Activated T-helper 1 cell treated with anti-CD3 and anti-CD28 coated beads, Interleukin-12 subunit alpha, Interleukin-12 subunit beta, Interleukin-2, Interleukin-4 antibody, amounts not matched to agents 30 ng/mL and 10 ng/mL and 1 ng/mL, durations not matched to agents 14 hours and 24 hours and 36 hours (primary cell): ENCODE measurements at places on chromosomes 6 and 20.
A peak's percentile ranks its signal among the peaks of the same experiment; 100 is the strongest.

DNA sequence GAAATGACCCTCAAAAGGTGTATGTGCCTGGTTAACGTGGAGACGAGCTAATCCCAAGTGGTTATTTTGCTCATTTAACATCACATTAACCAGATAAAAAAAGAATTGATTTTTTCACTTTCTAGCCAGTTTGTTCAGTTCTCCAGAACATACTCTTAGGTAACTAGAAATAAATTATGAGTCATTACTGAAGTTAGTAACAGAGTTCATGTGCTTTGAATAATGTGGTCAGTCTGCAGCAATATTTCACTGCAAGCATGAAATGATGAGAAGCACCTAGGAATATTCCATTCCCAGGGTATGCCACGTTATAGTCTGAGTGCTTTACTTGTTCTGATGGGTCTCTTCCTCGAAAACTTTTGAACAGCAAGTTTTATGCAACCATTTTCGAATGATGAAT lies 138.3 kb upstream of the INSM1 start:
- H3K27me3 ChIP-seq = peaks cover 17% of the 10 kb centered on the region
- no peaks in the 10 kb centered on the region for H3K4me1 ChIP-seq
- no peaks in the 10 kb centered on the region for H3K36me3 ChIP-seq
- no peak overlapping the region for H3K4me3 ChIP-seq

DNA sequence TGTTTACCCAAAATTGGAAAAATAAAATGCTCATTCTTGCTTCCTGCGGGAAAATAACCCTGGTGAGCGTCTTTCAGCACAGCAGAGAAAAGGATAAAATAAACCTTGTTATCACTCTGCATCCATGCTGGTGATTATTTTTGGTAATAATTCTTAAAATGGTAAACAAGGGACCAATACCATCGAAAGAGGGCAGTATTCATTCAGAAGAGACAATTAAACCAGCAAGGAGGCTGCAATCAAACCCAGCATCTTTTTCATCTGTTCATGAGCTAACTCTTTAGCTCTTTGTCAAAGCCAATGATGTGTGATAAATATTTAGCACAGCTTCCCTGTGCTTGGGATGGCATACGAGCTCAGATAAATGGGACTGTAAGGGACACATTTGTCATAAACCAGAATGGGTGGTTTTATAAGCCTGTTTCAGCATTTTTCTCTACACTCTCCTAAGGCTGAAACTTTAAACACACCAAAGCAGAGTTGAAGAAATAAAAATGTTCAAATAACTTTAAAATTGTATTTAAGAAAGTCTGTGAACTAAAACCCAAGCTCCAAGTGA lies 34.4 kb downstream of the CDH26 start:
- DNase-seq = no peak
- peaks cover 5% of the 10 kb centered on the region for H3K4me1 ChIP-seq
- peaks cover 4% of the 10 kb centered on the region for H3K27me3 ChIP-seq
- H3K4me3 ChIP-seq = no peak overlapping the region
- H3K27ac ChIP-seq = no peak overlapping the region

GRCh38 chr6:107699254-107699653 lies 124.9 kb downstream of the SCML4 start:
- peaks cover under 1% of the 10 kb centered on the region for H3K4me1 ChIP-seq
- no peaks in the 10 kb centered on the region for H3K36me3 ChIP-seq

DNA sequence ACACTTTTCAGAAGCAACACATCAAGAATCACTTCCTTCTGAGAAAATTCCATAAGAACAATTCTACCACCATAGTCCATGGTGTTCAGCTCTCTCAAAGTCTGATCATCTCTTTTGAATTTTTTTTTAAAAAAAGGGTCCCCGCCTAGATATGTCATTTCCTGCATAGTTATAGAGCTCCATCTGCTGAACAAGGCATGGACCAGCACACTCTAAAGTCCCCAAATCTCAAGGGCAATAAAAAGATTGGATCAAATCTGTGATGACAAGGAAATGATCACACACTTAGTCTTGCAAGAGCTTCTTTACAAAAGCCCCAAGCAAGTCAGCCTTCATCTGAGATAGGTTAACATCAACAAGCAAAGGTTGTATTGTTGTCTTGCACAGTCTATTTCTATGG lies 100.7 kb upstream of the STMND1 start:
- no peak overlapping the region for H3K4me3 ChIP-seq
- no peaks in the 10 kb centered on the region for H3K4me1 ChIP-seq

GRCh38 chr6:41917528-41917927 lies 3.4 kb downstream of the MED20 start:
- H3K27ac ChIP-seq = peak overlapping the region; percentile 70
- DNase-seq = no peak
- H3K27me3 ChIP-seq = no peaks in the 10 kb centered on the region
- H3K4me1 ChIP-seq = peaks cover 40% of the 10 kb centered on the region
- H3K36me3 ChIP-seq = peaks cover 27% of the 10 kb centered on the region

GRCh38 chr6:20879526-20879925 lies 345.3 kb downstream of the CDKAL1 start:
- no peak overlapping the region for H3K27ac ChIP-seq
- H3K4me1 ChIP-seq = peaks cover 15% of the 10 kb centered on the region
- DNase-seq = no peak
- peaks cover 13% of the 10 kb centered on the region for H3K36me3 ChIP-seq
- H3K27me3 ChIP-seq = no peaks in the 10 kb centered on the region

- no peak overlapping the region for H3K27ac ChIP-seq
- no peak overlapping the region for H3K4me3 ChIP-seq
- peaks cover 6% of the 10 kb centered on the region for H3K4me1 ChIP-seq
- peaks cover 15% of the 10 kb centered on the region for H3K27me3 ChIP-seq
- no peak for DNase-seq
These were observed 67.2 kb upstream of the SMLR1 start for GRCh38 chr6:130760006-130760405.

- peaks cover 59% of the 10 kb centered on the region for H3K4me1 ChIP-seq
- peak; percentile 58 for DNase-seq
- peak overlapping the region; percentile 99 for H3K4me3 ChIP-seq
- no peaks in the 10 kb centered on the region for H3K27me3 ChIP-seq
- peaks cover 47% of the 10 kb centered on the region for H3K36me3 ChIP-seq
- peak overlapping the region; percentile 97 for H3K27ac ChIP-seq
These were observed 582 bp downstream of the SNRPB start for GRCh38 chr20:2469991-2470422.

- H3K4me1 ChIP-seq = no peaks in the 10 kb centered on the region
- no peaks in the 10 kb centered on the region for H3K27me3 ChIP-seq
- H3K36me3 ChIP-seq = no peaks in the 10 kb centered on the region
- H3K4me3 ChIP-seq = no peak overlapping the region
- no peak overlapping the region for H3K27ac ChIP-seq
- no peak for DNase-seq
These were observed 19.9 kb downstream of the TCFL5 start for GRCh38 chr20:62841705-62842212.

DNA sequence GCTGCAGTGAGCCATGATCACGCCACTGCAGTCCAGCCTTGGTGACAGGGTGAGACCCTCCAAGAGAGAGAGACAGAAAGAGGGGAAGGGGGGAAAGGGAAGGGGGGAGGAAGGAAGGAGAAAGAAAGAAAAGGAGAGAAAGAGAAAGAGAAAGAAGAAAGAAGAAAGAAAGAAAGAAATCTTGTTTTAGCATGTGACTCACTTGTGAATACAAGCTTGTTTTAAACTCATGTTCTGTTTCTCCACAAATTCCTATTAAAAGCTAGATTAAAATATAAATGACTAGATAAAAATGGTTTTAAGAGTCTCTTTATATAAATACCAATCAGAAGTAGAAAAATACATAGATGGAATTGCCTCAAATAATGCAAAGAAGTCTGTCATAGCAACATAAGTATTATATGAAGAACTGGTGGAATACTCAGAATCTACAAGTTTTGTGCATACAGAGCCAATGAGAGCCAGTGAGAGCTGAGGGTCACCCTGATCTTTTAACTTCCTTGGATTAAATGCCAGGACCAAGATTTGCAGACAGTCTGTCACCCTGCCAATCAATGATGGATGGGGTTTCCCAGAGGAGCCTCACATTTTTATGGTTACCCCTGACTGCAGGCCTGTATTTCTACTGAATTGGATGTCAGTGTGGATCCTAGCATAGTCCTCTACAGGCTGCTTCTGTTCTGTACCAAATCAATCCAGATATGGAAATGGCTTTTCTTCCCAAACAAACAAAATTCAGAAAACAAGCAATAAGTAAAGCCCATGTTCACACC lies 50.8 kb upstream of the LY86 start:
- peaks cover 50% of the 10 kb centered on the region for H3K27me3 ChIP-seq
- H3K4me3 ChIP-seq = no peak overlapping the region
- no peaks in the 10 kb centered on the region for H3K36me3 ChIP-seq
- no peak for DNase-seq

- no peak overlapping the region for H3K27ac ChIP-seq
- peaks cover 72% of the 10 kb centered on the region for H3K27me3 ChIP-seq
- H3K4me3 ChIP-seq = peak overlapping the region; percentile 71
- H3K36me3 ChIP-seq = no peaks in the 10 kb centered on the region
- no peak for DNase-seq
These were observed 731 bp downstream of the TUBB2B start for GRCh38 chr6:3226481-3227362.

DNA sequence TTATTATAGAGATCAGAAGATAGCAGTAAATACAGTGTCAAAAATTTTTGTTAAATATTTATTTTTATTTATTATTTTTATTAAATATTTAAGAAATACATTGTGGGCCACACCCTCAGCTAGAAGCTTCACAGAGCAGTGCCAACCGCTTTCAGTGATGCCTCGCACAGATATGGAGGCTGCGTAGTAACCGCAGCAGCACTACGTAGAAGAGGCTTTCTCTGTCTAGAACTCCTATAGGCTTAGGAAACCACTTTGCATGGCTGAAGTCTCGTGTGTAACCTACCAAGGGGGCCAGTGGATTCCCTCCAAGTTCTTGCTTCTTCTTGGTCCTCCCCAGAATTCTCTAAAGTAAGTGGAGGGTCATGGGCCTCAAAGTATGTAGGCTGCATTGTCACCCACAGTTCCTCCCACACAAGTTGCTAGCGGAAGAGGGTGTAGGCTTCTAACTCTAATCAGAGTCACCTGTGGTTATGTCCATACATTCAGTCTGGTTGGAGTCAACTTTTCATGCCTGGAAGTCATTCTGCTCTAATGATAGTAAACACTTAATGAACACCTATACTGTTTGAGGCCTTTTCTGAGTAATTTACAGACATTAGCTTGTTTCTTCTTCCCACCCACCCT lies 285.6 kb downstream of the CDKAL1 start:
- H3K27me3 ChIP-seq = no peaks in the 10 kb centered on the region
- peaks cover 12% of the 10 kb centered on the region for H3K36me3 ChIP-seq
- H3K4me1 ChIP-seq = no peaks in the 10 kb centered on the region
- no peak overlapping the region for H3K4me3 ChIP-seq
- DNase-seq = no peak

DNA sequence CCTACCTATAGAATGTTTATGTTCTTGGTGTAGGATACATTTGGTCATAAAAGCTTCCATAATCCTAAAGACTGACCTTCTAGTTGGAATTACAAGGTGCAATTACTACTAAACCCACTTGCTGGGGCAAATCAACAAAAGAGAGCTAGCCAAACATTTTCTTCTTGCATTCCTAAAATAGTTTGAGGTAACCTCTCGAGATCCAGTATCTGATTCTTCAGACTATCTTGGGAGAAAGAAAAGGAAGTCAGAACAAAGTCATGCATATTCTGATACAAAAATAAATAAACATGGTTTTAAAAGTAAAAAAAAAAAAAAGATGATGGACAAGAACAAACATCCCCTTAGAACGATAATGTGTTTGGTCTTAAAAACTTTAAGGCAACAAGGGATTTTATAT lies 294.2 kb upstream of the RSPO3 start:
- no peaks in the 10 kb centered on the region for H3K36me3 ChIP-seq
- H3K27ac ChIP-seq = no peak overlapping the region
- no peaks in the 10 kb centered on the region for H3K4me1 ChIP-seq
- H3K4me3 ChIP-seq = no peak overlapping the region

GRCh38 chr6:219641-220198 lies 72.6 kb upstream of the DUSP22 start:
- H3K36me3 ChIP-seq = peaks cover 4% of the 10 kb centered on the region
- peaks cover 75% of the 10 kb centered on the region for H3K4me1 ChIP-seq
- no peak overlapping the region for H3K4me3 ChIP-seq
- no peak overlapping the region for H3K27ac ChIP-seq

DNA sequence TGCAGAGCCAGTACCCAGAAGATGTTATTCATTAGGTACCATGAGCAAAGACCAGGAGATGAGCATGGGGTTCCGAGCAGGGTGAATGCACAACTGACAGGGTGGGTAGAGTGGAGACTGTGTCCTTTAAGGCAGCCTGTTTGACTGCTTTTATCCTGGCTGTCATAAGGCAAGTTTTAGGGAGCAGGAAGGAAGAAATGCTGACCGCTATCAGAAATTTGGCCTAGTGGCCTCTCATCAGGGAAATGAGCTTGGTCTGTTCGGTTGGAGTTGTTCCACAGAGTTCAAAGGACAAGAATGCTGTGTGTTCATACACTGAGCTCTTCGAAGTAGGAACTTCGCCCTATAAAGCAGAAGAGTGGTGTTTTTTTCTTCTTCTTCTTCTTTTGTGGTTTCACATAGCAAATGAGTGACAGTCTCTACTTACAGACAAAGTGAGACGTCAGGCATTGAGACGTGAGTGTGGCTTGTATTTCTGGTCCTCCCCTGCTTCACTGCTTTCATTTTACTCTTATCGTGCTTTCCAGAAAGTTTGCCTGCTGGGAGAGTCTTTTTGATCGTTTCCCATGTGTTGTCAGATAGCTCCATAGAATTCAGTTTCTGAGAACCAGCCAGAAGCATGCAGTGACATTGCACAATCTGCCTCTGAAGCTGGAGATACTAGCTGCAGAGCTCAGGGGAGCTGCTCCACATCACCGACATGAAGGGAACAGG lies at the start of gene CASS4:
TSS of gene CASS4 (plus strand) at position 502 of the 714 bp plus-strand sequence. CDS start at position 701, 199 bp downstream.
- peak within 1 kb of the TSS; percentile 96 for H3K27ac ChIP-seq
- H3K4me3 ChIP-seq = peak within 1 kb of the TSS; percentile 89
- H3K36me3 ChIP-seq = peaks cover 52% of the 10 kb centered on the region
- H3K4me1 ChIP-seq = peaks cover 53% of the 10 kb centered on the region
- H3K27me3 ChIP-seq = no peaks in the 10 kb centered on the region
- DNase-seq = peak; percentile 22

DNA sequence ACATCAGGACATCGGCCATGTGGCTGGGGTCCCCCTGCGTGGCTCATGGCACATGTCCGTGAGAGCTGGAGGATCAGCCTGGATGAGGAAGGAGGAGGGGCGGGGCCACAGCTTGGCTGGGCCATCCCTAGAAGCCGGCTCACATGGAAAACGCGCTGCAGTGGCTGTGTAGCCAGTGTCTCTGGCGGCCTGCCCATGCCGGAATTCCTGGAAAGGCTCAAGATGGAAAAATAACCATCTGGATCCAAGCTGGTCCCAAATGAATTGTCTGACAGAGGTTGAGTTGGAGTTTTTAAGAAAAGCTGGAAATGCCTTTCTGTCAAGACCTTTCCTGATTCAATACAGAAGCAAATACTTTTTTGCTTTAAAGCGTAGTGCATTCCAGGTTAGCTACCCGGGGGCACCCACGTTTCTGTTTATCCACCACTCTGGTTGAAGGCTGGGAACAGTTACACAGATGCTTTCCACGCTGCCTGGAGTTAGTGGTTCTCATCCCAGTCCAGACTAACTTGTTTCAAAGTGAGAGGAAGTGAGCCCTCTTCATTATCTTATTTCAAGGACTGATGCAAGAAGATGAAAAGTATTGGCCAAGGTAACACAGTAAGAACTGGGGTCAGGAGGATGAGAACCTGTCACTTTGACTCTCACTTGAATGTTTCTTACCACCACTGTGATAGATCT lies 99.0 kb downstream of the GMPR start:
- peaks cover 13% of the 10 kb centered on the region for H3K4me1 ChIP-seq
- H3K36me3 ChIP-seq = peaks cover 10% of the 10 kb centered on the region
- no peak for DNase-seq
- no peaks in the 10 kb centered on the region for H3K27me3 ChIP-seq
- no peak overlapping the region for H3K27ac ChIP-seq
